Activated effector memory CD4-positive, alpha-beta T cell treated with Interleukin-2 at 50 U/mL for 16 hours (primary cell): ENCODE measurements at places on chromosomes 5 and 9.

DNA sequence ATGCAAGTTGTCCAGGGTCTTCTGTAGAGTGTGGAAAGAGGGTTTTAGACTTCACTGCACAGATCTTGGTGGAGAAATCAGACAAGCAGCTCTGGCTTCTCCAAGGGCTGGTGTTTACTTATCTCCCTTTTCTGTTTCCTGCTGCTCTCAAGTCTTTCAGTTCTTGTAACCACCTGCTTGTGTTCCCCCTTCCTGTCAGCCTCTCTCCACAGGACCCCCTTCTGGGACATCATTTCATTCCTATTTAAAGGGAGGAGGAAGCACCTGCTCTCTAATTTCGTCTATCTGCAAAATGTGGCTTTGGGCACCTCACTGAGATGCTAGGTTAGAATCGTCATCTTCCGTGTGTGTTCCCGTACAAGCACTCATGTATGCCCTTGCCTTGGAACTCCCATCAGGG is 636.2 kb downstream of the MTRR start:
- DNase-seq: no peak

- DNase-seq: no peak
Measured at GRCh38 chr5:84437673-84438315, 53.1 kb upstream of the EDIL3 start.

DNA sequence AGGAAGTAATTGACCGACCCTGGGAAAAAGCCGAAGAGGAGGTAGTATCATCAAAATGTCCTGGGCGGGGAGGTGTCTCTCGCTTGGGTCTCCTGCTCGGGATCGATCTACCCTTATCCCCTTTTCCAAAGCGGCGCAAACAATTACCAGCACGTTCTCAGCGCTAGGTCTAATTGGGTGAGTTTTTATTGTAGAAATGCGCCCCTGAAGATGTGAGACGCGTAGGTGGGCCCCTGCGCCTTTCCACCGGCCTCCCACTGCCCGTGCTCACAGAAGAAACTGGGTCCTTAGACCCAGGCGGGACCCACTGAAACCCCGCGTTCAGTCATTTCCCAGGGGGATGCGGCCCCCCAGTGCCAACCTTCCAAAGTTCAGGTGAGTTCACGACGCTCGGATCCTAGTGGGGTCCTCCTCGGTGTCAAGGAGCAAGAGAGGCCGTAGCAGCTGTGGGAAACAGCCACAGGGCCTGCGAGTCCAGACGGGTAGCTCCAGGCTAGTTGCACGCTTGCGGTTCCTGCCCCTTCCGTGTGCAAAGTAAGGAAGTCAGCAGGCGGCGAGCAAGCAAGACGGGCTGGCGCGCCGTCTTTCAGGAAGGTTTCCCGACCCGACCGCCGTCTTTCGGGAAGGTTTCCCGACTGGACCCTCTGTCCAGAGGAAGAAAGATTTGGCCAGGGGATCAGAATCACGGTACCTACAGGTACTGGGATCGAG is 1.5 kb downstream of the SMIM32 start:
- no peak for DNase-seq

DNA sequence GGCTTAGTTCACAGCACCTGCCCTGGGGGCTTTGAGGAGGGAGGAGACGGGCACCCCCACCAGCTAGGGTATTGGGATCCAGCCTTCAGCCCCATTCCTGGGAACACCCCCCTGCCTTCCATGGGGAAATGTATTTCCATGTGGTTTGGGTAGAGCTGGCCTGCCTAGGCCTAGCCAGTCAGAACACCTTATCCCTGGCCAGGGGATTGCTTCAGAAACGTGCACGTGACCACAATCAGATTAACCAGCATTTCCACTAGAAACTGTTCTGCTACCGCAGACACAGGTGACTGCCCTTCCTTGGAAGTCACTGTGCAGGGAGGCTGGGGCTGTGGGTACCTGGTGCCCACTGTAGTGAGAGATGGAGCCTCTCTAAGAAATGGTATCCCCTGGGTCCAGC is 14.0 kb downstream of the BBLN start:
- DNase-seq: no peak

GRCh38 chr5:85512896-85513295 is 1104.8 kb upstream of the COX7C start:
- no peak for DNase-seq

DNA sequence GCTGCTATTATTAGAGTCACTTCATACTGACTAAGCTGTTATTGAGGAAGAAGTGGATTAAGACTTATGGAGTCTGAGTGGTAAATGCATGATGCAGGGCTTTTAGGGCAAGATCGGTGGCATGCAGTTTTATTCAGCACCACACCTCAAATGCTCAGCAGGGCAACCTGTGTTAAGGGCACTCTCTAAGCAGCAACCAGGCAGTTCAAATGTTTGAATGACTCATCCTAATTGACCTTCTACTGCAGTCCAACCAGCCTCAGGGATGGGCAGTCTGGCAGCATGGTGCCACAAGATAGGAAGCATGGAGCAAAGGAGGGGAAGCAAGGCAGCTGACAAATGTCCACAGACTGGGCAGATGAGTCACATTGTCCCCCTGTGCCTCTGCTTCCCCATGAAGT is 80.2 kb upstream of the MIER3 start:
- no peak for DNase-seq

DNA sequence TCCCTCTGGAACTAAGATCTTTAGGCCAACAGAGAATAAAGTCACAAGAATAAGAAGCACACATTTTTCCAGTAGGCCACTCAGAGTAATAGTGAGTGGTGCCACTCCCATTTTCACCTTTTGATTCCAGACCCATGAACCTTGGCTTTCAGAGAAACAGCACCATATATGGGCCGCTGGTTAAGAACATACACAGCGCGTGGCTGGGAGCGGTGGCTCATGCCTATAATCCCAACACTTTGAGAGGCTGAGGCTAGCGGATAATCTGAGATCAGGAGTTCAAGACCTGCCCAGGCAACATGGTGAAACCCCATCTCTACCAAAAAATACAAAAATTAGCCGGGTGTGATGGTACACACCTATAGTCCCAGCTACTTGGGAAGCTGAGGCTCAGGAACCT is 15.6 kb upstream of the PTGES start:
- DNase-seq: no peak

- no peak for DNase-seq
Measured at GRCh38 chr9:15524845-15525455, 14.2 kb upstream of the PSIP1 start.

DNA sequence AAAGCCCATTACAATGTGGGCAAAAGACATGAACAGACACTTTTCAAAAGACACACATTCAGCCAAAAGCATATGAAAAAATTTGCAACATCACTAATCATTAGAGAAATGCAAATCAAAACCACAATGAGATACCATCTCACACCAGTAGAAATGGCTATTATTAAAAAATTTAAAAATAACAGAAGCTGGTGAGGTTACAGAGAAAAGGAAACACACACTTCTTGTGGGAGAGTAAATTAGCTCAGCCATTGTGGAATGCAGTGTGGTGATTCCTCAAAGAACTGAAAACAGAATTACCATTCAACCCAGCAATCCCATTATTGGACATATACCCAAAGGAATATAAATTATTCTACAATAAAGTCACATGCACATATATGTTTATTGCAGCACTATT is 585.2 kb upstream of the TUSC1 start:
- DNase-seq: no peak

DNA sequence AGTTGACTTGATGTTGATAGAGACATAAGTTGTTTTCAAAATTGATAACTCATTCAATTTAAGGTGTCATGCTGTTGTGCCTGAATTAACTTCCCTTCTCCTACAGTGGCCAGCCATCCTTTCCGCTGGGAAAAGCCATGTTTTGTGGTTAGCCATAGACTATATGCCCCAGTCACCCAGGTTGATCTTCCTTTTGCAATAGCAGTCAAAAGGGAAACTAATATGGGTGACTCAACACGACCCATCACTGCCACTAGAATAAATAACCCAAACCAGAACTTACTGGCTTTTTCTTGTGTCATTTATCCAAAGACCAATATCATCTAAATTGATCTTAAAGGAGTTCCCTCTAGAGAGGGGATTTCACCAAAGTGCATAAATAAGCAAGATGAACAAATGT is 87.4 kb downstream of the PTCD2 start:
- no peak for DNase-seq

- DNase-seq: no peak
Measured at GRCh38 chr5:149298163-149298562, 26.5 kb downstream of the AFAP1L1 start.

DNA sequence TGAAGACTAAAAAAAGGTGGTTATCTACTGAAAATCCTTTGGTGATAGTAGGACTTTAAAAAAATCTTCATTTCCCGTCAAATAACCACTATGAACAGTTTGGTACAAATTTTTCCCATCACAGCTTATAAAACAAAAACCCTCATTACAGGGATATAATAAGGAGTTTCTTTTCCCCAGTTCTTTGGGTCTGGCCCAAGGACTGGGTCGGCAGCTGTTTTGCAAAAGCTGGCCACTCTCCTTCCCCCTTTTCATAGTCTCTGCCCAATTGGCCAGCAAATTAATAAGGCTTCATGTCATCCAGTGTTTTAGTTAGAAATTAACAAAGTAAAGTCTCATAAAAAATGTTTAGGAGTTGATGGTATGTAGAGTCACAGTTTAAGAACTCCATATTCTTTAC is 47.0 kb upstream of the PDE8B start:
- DNase-seq: no peak

DNA sequence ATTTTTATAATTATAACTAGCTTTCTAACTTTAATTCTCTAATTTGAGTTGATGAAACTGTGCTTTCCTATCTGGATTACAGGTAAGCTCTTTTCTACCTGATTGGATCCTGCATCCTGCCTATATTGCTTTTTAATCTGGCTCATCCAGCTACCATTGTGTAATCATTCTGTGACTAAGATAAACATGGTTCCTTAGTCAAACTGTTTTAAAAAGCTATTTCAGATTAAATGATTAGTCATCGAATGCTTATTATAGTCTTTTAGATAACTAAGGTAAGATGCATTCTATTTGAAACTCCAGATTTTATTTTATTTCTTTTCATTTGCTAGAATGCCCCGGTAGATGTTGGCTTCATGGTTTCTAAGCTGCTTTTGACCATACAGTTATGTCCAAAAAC is 50.7 kb downstream of the ICE1 start:
- no peak for DNase-seq

DNA sequence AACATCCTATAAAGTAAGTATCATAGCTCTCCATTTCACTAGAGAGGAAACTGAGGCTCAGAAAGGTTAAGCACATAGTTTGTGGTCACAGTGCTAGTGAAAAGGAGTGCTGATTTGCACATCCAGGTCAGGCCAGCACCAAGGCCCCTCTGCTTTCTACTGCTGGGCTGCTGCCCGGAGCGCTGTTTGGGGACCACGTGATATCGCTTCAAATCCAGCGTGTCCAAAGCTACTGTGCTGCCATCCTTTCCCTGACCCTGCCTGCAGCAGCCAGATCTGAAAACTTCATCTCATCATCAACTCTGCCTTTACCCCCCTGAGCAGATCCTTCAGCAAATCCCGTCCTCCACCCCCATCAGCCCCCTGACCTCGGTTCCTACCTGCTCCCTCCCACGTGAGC is 40.7 kb upstream of the AKNA start:
- DNase-seq: no peak
